ENCODE measurements at places on chromosomes 4 and X.

- DNase-seq: no peak
Measured at GRCh38 chrX:96244955-96245354, 439.7 kb upstream of the DIAPH2 start.

- no peak for DNase-seq
Measured at GRCh38 chr4:73620115-73620792, at the start of gene RASSF6. TSS of gene RASSF6 (minus strand) at chr4:73620436. CDS start at chr4:73611795, 8,641 bp downstream.

DNA sequence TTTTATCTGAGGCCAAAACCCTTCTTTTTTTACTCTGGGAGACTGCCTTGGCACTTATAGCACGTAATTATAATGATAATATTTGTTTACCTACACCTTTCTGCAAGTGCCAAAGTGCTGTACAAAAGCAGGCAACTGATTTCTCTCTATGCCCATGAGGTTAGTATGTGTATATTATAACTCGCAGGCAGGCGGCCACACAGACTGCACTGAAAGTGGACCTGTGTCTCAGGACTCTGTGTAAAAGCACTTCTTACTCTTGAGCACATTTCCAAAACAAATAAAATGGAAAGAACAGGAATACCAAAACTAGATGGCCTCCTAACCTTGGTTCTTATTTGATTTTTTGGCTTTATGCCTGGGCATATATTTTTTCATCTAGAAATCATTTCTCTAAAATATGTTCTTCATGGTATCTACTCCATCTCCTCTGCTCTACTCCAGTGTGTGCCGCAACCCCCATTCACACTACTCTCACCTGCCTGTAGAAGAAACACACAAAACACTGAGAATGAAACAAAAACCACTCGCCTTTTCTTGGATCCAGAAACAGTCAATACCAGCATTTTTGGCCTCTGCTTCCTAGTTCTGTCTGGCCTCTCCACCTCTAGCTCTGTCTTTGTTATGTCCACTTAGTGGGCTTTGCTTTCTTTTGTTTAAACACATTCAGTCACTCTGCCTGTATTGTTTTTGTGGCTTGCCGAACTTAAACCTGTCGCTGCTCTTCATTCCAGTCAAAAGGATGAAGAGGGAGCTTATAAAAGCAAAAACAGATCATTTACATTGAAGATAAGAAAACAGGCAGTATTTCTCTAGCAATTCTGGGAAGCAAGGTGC, 934.5 kb upstream of the TENM3 start:
- no peak for DNase-seq

- DNase-seq: no peak
Measured at GRCh38 chr4:182554736-182555135, 311.5 kb downstream of the TENM3 start.

GRCh38 chr4:77758804-77759203, 60.4 kb downstream of the CNOT6L start:
- no peak for DNase-seq

GRCh38 chr4:10732914-10733415, 48.4 kb upstream of the CLNK start:
- no peak for DNase-seq

GRCh38 chr4:3796960-3797359, 30.8 kb downstream of the ADRA2C start:
- no peak for DNase-seq

All from fibroblast of skin of back (primary cell).